ENCODE measurements at places on chromosomes 12 and 14. TPM values are rescaled to one million over a fixed set of nuclear protein-coding genes. Genes with fewer than 3 reads are reported as not detected.

DNA sequence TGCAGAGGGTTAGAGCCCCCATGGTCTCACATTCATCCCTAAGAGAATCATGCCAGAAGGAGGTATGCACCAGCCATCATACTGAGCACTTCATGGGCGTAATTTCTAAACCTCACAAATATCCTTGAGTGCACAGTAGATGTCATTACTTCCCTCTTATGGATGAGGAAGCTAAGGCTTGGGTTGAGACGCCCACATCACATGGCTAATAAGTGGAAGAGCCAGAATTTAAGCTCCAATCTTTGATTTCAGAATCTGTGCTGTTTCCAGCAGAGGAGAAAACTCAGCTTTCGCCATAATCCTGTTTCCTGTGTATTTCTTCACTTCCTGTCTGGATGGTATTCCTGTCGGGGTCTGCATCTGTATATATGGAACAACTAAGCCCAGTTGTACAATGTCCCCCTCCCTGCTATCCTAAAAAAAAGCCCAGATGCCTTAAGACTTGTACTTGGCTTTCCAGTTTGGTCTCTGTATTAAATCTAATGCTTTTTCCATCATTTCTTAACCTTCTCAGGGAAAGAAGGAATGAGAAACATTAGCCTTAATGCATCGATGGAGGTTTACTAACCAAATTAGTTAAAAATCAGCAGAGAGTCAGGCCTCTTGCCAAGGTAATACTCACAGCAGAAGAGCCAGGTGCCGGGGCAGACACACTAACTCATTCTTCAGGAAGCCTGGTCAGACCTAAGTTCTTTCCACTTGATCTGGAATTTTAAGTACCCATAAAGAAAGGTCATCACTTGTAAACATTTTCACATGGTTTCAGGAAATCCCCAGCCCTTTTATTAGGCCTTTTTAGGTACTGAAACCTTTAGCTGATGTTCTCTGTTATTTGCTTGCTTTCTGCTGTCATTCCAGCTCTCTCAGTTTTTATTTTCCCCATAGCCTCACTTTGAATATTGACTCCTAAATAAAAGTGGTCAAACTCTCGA lies 5.3 kb downstream of the ISCU start:
- H3K4me3 ChIP-seq = peak overlapping the region; percentile 85
- peaks cover 38% of the 10 kb centered on the region for H3K4me1 ChIP-seq
- H3K27me3 ChIP-seq = no peaks in the 10 kb centered on the region
- peak overlapping the region; percentile 99 for H3K27ac ChIP-seq

DNA sequence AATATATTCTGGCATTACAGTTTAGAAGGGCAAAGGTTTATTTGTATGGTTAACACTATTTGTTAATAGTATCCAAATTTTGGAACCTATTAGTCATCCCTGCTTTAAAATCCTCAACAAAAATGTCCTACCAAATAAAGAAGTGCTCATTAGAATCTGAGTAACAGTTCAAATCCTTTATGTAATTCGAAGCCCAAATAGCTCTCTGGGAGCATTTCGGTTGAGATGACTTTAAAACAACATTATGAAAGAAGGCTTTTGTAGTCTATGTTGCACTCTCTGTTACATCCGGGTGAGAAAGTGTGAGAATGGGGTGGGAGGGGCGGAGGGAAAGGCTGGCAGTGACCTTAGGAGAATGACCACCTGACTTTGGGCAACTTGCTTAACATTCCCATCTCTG lies 59.7 kb downstream of the SLC38A1 start:
- no peak for DNase-seq
- H3K36me3 ChIP-seq = peaks cover 9% of the 10 kb centered on the region
- peak overlapping the region; percentile 59 for H3K4me3 ChIP-seq
- peak overlapping the region; percentile 99 for H3K27ac ChIP-seq
- no peaks in the 10 kb centered on the region for H3K27me3 ChIP-seq
- H3K4me1 ChIP-seq = peaks cover 50% of the 10 kb centered on the region

DNA sequence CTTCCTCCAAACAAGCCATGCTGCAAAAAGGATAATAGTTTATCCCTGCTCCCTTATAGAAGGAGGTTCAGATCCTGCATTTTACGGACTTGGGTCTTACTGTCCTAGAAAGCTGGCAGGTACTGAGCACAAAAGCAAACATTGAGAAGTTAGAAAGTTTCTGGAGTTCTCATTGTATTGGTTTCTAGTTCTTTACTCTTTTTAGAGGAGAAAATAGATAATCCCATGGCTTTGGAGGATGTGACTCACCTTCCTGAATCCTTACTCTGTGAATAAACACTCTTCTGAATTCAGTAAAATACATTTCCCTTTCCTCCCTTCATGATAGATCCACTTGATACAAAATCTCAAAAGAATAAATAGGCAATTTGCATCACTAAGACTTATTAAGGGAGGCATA lies 188.9 kb downstream of the NPAS3 start:
- no peak overlapping the region for H3K27ac ChIP-seq
- no peaks in the 10 kb centered on the region for H3K36me3 ChIP-seq
- H3K27me3 ChIP-seq = no peaks in the 10 kb centered on the region
- no peak overlapping the region for H3K4me3 ChIP-seq
- no peak for DNase-seq

GRCh38 chr12:118073768-118074167 lies 12.8 kb upstream of the WSB2 start:
- DNase-seq = no peak
- H3K27ac ChIP-seq = peak overlapping the region; percentile 29
- H3K4me1 ChIP-seq = no peaks in the 10 kb centered on the region
- no peak overlapping the region for H3K4me3 ChIP-seq

DNA sequence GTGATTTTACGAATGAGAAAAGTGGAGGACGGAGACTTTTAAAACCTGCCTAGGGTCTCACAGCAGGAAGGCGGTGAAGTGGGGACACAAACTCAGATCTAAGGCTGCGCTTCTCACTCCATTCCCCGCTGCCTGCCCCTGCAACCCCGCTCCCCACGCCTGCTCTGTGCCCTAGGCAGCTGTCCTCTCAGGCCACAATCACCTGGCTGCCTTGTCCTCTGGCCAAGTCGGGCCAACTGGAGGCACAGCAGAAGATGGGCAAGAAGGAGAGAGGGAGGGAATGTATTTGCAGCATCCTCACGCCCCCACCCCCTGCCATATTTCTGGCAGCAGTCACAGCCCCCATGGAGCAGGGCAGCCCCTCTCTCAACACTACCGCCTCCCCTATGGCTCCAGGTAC lies 94.9 kb downstream of the CHGA start:
- H3K27me3 ChIP-seq = no peaks in the 10 kb centered on the region
- H3K36me3 ChIP-seq = peaks cover 2% of the 10 kb centered on the region
- peaks cover 32% of the 10 kb centered on the region for H3K4me1 ChIP-seq
- H3K27ac ChIP-seq = no peak overlapping the region
- no peak for DNase-seq

DNA sequence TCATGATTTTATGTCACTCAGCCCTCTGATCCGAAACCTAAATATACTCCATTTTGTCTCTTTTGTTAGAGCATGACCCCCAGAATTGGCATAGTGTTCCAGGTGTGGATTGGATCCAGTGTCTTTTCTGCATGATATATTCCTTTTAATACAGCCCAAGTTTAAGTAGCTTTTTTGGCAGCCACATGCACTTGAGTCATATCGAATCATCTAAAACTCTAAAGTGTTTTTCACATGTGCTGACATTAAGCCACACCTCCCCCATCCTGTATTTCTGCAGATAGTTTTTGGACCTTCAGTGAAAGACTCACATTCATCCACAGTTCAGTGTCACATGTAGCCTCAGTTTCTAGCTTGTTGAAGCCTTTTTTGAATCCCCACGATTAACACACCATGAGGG lies 30.6 kb downstream of the BORCS5 start:
- peaks cover 7% of the 10 kb centered on the region for H3K36me3 ChIP-seq
- peaks cover 34% of the 10 kb centered on the region for H3K4me1 ChIP-seq
- no peaks in the 10 kb centered on the region for H3K27me3 ChIP-seq
- no peak overlapping the region for H3K4me3 ChIP-seq
- no peak for DNase-seq

GRCh38 chr12:25184132-25184531 lies 10.8 kb downstream of the DNAI7 start:
- no peak overlapping the region for H3K27ac ChIP-seq
- H3K4me1 ChIP-seq = peaks cover 12% of the 10 kb centered on the region
- no peak overlapping the region for H3K4me3 ChIP-seq
- H3K36me3 ChIP-seq = peaks cover 8% of the 10 kb centered on the region
- H3K27me3 ChIP-seq = no peaks in the 10 kb centered on the region

- H3K4me1 ChIP-seq = peaks cover 3% of the 10 kb centered on the region
- H3K4me3 ChIP-seq = no peak overlapping the region
- no peak for DNase-seq
- no peaks in the 10 kb centered on the region for H3K36me3 ChIP-seq
- H3K27ac ChIP-seq = peak overlapping the region; percentile 3
Measured at GRCh38 chr12:52186118-52186840, 5.5 kb downstream of the KRT80 start.

GRCh38 chr14:58872061-58872460 lies 234.3 kb downstream of the DACT1 start:
- no peaks in the 10 kb centered on the region for H3K27me3 ChIP-seq
- DNase-seq = no peak
- H3K4me1 ChIP-seq = no peaks in the 10 kb centered on the region
- no peak overlapping the region for H3K27ac ChIP-seq
- H3K4me3 ChIP-seq = no peak overlapping the region
- peaks cover 2% of the 10 kb centered on the region for H3K36me3 ChIP-seq

- no peak within 1 kb of the TSS for H3K27ac ChIP-seq
- no peak within 1 kb of the TSS for H3K4me3 ChIP-seq
- H3K27me3 ChIP-seq = no peaks in the 10 kb centered on the region
- no peaks in the 10 kb centered on the region for H3K4me1 ChIP-seq
Measured at GRCh38 chr12:23949348-23950209, at the start of gene SOX5. Gene SOX5 (minus strand): TSS chr12:23949670. CDS start chr12:23949601, 69 bp downstream.

DNA sequence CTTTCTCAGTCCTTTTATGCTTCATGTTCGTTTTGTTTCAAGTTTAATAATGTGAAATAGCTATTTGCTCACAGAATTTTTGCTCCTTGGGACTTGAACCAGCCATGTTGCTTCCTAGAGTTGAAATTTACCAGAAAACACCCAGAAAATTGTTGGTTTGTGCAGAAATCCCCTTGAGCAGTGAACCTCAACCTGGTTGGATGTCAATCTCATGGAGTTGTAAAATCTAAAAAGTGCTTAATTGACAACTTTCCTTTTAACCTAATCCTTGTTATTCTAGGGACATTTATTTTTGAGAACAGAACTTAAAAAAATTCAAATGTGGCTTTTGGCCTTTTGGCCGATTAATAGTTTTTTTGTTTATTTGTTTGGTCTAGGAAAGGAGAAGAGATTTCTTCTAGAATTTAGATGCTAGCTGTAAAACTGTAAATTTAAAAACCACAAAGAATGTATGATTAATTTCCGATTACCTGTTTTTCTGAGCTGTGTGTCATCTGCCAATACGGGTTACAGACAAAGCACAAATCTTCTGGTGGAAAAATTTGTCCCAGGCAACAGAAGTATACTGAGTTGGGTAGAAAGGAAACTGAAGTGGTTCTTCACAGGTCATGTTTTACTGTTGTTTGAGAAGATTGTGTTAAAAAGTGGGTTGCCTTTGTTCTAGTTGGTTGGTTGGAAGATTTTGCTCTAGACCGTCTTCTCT lies 154.4 kb downstream of the FUT8 start:
- no peak overlapping the region for H3K4me3 ChIP-seq
- no peaks in the 10 kb centered on the region for H3K27me3 ChIP-seq
- no peak for DNase-seq
- peaks cover 5% of the 10 kb centered on the region for H3K36me3 ChIP-seq
- peak overlapping the region; percentile 61 for H3K27ac ChIP-seq
- H3K4me1 ChIP-seq = peaks cover 20% of the 10 kb centered on the region

GRCh38 chr12:132506328-132507160 lies 16.6 kb downstream of the FBRSL1 start:
- H3K4me1 ChIP-seq = peaks cover 33% of the 10 kb centered on the region
- H3K27ac ChIP-seq = peak overlapping the region; percentile 14
- H3K27me3 ChIP-seq = no peaks in the 10 kb centered on the region
- DNase-seq = peak; percentile 37
- peak overlapping the region; percentile 47 for H3K4me3 ChIP-seq

- DNase-seq = no peak
- no peaks in the 10 kb centered on the region for H3K27me3 ChIP-seq
- no peak overlapping the region for H3K27ac ChIP-seq
- H3K4me3 ChIP-seq = no peak overlapping the region
Measured at GRCh38 chr12:41011939-41012338, 176.2 kb upstream of the PDZRN4 start.

GRCh38 chr12:43338848-43339526 lies 213.0 kb downstream of the ADAMTS20 start:
- H3K4me3 ChIP-seq = no peak overlapping the region
- H3K27me3 ChIP-seq = no peaks in the 10 kb centered on the region
- no peaks in the 10 kb centered on the region for H3K4me1 ChIP-seq
- no peak for DNase-seq
- H3K27ac ChIP-seq = no peak overlapping the region

GRCh38 chr12:44817687-44818086 lies 58.4 kb downstream of the NELL2 start:
- no peaks in the 10 kb centered on the region for H3K27me3 ChIP-seq
- H3K36me3 ChIP-seq = no peaks in the 10 kb centered on the region

GRCh38 chr12:110869026-110869425 lies 22.2 kb downstream of the CCDC63 start:
- no peak overlapping the region for H3K4me3 ChIP-seq
- no peak for DNase-seq
- H3K4me1 ChIP-seq = no peaks in the 10 kb centered on the region
- no peaks in the 10 kb centered on the region for H3K36me3 ChIP-seq

The RNASE3 gene
- total RNA-seq = not detected

The LRRC10 gene
- not detected for total RNA-seq

The LHX5 gene
- not detected for total RNA-seq

The CPNE6 gene
- total RNA-seq = not detected

The CHGA gene
- not detected for total RNA-seq

The ADIPOR2 gene
- 17.1 TPM for total RNA-seq

The ATP2B1 gene
- 158 TPM for total RNA-seq

The GLT8D2 gene
- not detected for total RNA-seq

The HOXC11 gene
- not detected for total RNA-seq

The HOXC4 gene
- total RNA-seq = not detected

The ENDOU gene
- total RNA-seq = not detected

The DPPA3 gene
- total RNA-seq = not detected

The KCNH3 gene
- total RNA-seq = 2.7 TPM

The IL23A gene
- total RNA-seq = 49.8 TPM
